ENCODE measurements at places on chromosomes 7 and 10. TPM values are rescaled to one million over a fixed set of nuclear protein-coding genes. Genes with fewer than 3 reads are reported as not detected.

DNA sequence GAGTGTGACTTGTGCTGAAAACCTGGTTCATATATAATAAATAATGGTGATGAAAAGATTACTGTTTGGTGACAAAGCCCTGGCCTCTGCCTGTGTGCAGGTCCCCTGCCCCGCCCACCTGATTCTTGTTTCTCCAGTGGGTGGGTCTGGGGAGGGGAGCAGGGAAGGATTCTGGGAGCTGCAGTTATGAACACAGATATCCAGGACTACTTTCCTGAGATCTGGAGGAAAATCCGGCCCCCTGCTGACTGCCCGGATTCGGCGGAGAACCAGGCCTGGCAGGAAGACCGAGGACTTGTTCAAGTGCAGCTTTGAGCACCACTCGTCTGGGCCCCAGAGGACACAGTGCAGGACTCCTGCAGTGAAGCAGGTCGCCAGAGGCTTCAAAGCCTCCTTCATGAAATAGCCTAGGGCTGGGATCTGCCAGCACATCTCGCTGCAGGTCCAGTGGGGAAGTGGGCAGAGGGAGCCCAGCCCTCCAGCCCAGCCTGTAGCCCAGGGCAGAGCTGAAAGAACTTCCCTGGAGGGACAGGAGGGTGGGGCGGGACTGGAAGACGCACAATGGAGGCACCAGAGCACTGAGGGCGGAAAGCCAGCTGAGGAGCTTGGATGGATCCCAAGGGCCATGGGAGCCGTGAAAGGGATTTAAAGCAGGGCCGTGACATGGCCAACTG is 7.0 kb downstream of the ATP6V0E2 start:
- peak; percentile 52 for DNase-seq

GRCh38 chr7:30062587-30062986 is 34.4 kb downstream of the PLEKHA8 start:
- DNase-seq: peak; percentile 65

The METTL2B gene
- total RNA-seq: 38.0 TPM

The CYP26C1 gene
- 9.5 TPM for total RNA-seq

Data from cerebellum (tissue), 4 donors.